EH (cell line): ENCODE measurements at places on chromosomes 2 and 18.
A peak's percentile ranks its signal among the peaks of the same experiment; 100 is the strongest.

- no peak for DNase-seq
These were observed 22.6 kb downstream of the MAPK4 start for GRCh38 chr18:50582500-50582899.

DNA sequence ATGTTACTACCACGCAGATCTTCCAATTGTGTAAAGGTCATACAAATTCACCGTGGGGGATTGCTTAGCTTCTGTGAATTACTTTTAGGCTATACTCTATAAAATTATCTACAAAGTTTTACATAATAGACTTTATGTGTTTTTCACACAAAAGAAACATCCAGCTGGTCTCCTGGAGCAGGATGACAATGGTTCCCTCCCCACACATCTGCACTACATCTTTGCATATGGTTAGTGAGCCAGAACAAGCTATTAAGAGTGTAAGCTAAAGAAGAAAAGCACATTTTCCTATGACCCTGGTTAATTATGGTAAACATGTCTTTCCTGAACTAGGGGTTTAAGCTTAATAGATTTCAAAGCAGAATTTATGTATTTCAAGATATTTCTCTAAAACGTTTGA, 295.1 kb downstream of the ASXL3 start:
- DNase-seq, result no peak

- DNase-seq, result no peak
These were observed 49.6 kb upstream of the SPAG16 start for GRCh38 chr2:213234641-213235040.

DNA sequence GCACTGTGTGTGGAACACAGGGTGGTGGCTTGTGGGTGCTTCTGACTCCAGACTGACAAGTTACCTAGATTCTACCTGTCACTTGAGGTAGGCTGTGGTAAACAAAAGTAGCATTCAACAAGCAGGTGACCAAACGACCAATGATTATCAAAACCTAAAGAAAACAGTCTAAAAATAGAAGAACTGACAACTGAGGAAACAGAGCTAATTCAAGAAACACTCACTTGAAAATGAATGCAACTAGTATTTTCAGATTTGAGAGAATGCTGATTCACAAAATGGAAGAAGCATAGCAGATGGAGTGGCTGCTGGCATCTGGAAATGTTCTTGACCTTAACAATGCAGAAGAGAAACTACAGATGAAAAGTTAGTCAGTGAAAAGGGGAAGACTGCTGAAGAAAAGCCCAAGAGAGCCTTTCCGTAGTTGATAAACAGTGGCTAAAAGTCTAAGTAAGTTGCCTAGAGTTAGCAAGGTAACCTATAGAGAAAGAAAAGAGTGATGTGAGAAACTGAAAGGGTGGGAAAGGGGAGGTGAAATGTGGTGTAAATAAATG, 170.4 kb downstream of the NCK2 start:
- DNase-seq, result no peak

GRCh38 chr18:24249716-24250115, 110.9 kb downstream of the CABYR start:
- no peak for DNase-seq

DNA sequence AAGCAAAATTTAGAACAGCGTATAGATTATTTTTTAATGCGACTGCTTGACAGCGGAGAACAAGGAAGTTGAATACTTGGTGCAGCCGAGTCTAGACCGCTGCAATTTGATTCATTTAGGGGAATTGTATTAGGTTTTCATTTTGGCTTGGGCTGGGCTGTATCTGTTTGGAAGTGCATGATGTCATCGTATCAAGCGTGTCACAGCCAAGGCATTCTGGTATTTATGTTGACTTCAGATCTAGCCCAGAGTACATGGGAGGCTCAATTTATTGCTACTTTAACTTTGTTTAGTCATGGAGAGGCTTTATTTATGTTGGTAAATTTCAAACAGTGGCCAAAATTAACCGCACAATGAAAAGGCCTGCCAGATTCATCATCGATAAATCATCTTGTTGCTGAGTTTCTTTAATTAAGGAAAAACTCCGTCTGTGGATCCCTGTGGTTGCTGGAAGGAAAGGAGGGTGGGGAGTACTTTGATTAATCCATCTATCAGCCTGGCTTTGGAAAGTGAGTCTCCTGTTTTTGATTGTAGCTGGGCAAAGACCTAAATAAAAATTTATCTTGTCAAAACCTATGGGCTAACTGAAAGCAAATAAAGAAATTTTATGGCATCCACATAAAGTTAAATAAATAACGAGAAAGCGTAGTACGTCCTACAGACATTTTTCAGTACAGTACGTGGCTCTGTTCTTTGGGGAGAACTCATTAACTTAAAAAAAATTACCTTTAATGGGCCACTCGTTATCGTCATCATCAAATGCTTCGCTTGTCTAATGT, 230.4 kb upstream of the SPRED2 start:
- peak; percentile 93 for DNase-seq

DNA sequence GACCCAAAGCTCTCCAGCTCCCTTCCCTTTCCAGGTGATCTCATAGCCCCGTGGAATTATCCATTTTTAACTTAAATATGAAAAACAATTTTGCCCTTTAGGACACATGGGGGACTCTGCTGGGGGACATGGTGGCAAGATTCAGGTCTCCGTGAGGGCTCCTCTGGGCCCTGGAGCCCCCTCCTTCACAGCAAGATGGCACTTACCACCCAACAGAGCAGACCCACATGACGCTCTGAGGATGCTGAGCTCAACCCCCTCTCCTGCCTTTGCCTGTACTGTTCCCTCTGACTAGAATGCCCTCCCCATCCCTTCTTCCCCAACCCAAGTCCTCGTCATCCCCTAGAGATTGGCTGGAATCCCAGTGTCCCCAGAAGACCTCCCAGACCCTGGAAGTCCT, 17.2 kb downstream of the TEX51 start:
- DNase-seq, result no peak
